ENCODE measurements at places on chromosomes 12 and 14.

GRCh38 chr12:27828196-27828595 lies 48.2 kb upstream of the MANSC4 start:
- DNase-seq = no peak

- peak; percentile 26 for DNase-seq
Measured at GRCh38 chr12:131830914-131831571, 2.9 kb downstream of the MMP17 start.

DNA sequence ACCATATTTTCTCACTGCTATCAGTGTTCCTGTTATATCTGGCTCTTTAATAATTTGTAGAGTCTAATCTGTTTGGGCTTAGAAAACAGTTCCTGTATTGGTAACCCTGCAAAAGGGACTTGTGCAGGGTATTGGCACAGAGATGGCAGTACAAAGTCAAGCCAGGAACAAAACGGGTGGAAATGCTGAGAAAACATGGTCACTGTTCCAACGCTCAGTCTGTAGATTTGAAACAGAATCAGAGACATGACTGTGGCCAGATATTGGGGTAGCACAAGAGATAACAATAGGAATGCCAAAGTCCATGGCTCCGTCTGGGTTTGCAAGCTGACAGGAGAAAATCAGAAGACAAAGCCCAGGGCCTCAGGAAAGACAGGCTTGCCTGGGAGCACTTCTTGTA lies 290.7 kb upstream of the PDE3A start:
- DNase-seq = no peak

DNA sequence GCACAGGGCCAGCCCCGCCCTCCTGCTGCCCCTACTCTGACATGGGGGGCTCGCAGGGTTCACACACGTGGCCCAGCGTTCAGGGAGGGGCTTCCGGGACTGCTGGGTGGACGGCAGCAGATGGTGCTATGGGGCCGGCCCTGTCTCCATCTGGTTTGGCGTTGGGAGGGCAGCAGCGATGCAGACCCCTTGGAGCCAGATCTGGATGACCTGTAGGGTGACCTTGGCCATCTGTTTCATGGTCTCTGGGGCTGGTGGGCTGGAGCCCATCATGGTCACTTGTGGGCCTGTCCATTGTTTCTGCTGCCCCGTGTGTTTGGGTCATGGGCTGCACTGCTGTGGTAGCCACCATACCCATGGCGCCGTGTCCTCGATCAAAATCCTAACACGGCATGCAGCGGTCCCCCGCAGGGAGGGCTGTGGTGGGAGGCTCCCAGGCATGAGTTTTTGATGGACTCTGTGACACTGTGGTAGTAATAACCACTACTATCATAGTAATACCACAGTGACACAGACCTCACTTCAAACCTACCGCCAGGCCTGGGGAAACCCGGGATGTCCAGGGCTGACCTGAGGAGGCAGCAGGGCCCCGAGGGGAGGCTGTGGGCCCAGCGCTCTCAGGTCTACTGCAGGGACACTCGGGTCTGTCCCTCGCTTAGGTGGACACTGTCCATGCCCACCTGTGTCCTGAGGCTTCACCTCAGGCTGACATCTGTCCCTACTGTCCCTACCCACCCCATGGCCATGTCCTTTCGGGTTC lies 359.4 kb downstream of the TMEM121 start:
- DNase-seq = no peak

- DNase-seq = no peak
Measured at GRCh38 chr12:89427508-89428156, 75.3 kb upstream of the DUSP6 start.

GRCh38 chr12:130993759-130994670 lies 40.3 kb downstream of the ADGRD1 start:
- DNase-seq = no peak

- no peak for DNase-seq
Measured at GRCh38 chr12:52865090-52865944, 16.5 kb upstream of the KRT78 start.

DNA sequence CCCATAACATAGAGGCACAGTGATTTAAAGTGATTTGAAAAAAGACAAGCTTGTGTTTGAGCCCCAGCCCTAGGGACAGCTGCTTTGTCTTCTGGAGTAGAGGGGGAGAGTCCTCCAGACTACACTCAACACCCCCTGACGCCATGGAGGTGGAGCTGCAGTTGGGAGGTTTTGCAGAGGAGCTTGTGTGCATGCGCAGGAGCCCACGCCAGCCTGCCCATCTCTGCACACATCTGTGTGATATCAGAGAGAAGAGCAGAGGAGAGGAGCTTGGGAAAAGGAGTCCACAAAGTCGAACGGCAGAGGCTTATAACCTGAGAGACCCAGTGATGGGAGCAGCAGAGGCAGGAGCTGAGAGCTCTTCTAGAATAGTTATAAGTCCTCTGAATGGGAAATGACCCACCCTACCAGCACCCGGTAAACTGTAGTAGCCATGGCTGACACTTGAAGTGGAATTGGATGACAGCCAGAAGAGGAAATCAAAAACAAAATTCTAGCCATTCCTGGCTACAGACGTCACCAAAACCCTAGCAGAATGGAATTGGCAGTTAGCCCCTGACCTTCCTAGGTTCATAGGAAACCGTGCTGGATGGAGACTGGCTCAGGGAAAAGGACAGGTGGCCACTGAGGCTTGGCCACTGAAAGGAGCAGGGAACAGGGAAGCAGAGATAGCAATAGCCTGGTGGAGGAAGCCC lies 185.1 kb upstream of the VASH1 start:
- DNase-seq = no peak

DNA sequence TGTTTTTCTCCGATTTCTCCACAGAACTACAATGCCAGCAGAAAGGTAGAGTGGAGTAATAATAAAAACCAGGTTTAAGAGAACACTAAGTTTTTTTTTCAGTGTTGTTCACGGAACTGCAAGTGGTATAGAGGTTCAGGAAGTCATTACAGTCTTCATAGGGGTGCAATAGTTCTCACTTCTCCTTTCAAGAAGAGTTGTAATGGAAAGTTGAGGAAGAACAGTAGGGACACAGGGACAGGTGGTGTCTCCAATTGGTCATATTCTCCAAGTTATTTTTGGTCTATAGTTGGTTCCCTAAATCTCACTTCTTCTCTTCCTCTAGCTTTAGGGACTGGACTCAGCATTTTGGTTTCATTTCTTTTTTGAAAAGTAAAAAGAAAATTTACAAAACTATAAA lies 894.0 kb downstream of the NRXN3 start:
- DNase-seq = no peak

DNA sequence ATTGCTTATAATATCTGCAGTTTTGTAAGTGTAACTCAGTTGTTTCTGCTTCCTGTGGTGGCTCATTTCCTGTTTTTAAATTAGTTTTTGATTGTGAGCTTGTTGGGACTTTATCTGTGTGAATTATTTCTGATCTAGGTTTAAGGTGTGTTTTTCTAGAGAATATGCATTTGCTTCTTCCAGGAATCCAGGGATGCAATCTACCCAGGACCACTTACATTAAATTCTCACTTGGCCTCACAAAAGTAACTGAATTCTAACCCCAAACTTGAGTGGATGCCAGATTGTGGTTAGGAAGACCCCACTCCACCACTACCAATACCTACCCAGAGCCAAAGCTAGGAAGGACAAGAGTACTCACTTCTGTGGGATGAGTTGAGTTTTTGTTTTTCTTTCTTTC lies 11.9 kb downstream of the STYX start:
- no peak for DNase-seq

DNA sequence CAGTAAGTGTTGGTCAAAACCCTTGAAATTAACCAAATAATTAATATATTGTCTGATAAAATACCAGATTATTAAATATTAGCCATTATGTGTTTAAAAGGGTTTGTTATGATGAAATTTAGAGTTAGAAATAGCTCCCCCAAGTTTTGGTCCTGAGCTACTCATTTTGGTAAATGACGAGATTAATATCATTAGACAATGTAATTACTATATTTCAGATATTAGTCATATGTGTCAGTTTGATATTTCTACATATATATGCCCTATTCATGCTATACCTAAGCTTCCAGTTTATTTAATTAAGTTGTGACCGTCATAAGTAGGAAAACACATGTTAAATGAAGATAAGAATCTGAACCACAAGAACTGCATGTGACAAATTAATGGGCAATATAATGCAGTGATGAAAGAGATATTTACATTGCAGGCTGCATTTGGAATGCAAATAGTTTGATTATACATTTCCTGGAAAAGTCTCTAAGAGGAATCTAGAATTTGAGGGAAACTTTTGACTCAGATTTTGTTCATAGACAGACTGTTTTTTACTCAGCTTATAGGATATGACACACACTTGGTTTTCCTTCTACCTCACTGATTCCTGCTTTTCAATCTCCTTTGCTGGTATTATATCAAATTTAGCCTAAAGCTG lies 70.5 kb downstream of the TBC1D30 start:
- no peak for DNase-seq

All from stimulated activated CD4-positive, alpha-beta T cell treated with anti-CD3 and anti-CD28 coated beads, TNF-alpha, amount 100 ng/mL, for 1 hour (primary cell).